Mucosa of gallbladder (tissue), 1 donor: ENCODE measurements at places on chromosomes 4 and X. TPM values are rescaled to one million over a fixed set of nuclear protein-coding genes. Genes with fewer than 3 reads are reported as not detected.

The F8 gene
- total RNA-seq: 5.5 TPM

The CC2D2A gene
- 29.9 TPM for total RNA-seq

The AASDH gene
- total RNA-seq: 15.8 TPM

The HSFX4 gene
- not detected for total RNA-seq

The SORCS2 gene
- total RNA-seq: 1.7 TPM

The UGT2B10 gene
- total RNA-seq: 10.2 TPM

The PITX2 gene
- 4.2 TPM for total RNA-seq

The MSX1 gene
- 1.2 TPM for total RNA-seq

The KIAA1210 gene
- total RNA-seq: not detected

The CPXCR1 gene
- not detected for total RNA-seq

The CT45A2 gene
- total RNA-seq: not detected

The AFF2 gene
- total RNA-seq: 36.0 TPM

The TMPRSS11F gene
- total RNA-seq: not detected

The EREG gene
- total RNA-seq: 5.7 TPM

The FGA gene
- 20.9 TPM for total RNA-seq

The TMEM31 gene
- total RNA-seq: not detected

The ASB9 gene
- 2.9 TPM for total RNA-seq

The TCEAL6 gene
- total RNA-seq: not detected

The SLC2A9 gene
- 10.4 TPM for total RNA-seq

The LRIT3 gene
- 0.23 TPM for total RNA-seq

The FREM3 gene
- 0.12 TPM for total RNA-seq

The C4orf51 gene
- not detected for total RNA-seq

The GUCY1A1 gene
- 20.0 TPM for total RNA-seq

The NXF2 gene
- not detected for total RNA-seq

The F8A2 gene
- not detected for total RNA-seq

The GK gene
- 29.1 TPM for total RNA-seq

The KCTD8 gene
- 0.86 TPM for total RNA-seq

The GLUD2 gene
- total RNA-seq: 7.6 TPM

The GLOD5 gene
- 4.8 TPM for total RNA-seq

The ATP1B4 gene
- total RNA-seq: not detected

The HAUS7 gene
- total RNA-seq: 22.4 TPM

The GAB3 gene
- total RNA-seq: 4.6 TPM

The FAAH2 gene
- total RNA-seq: 5.1 TPM

The ZNF81 gene
- 10.4 TPM for total RNA-seq
